ENCODE measurements at places on chromosomes 7 and 10.

DNA sequence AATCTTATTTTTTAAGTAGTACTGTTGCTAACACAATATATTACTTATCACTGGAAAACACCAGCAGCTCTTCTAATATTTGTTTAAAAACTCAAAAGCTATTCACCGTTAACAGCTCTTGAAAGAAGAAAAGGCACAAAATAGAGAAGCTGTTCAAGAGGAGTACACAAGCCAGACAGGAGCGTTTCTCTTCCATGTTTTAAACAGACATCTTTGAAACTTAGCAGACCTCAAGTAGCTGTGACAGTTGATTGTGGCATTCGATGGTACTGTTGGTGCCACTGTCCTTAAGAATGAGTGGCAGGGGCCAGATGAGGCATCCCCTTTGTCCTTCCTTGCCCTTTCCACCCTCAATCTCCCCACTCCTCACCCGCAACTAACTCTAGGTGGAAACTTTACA lies 81.6 kb upstream of the PRR15 start:
- DNase-seq: no peak

- no peak for DNase-seq
These were observed 227.1 kb downstream of the AUTS2 start for GRCh38 chr7:69825113-69825972.

DNA sequence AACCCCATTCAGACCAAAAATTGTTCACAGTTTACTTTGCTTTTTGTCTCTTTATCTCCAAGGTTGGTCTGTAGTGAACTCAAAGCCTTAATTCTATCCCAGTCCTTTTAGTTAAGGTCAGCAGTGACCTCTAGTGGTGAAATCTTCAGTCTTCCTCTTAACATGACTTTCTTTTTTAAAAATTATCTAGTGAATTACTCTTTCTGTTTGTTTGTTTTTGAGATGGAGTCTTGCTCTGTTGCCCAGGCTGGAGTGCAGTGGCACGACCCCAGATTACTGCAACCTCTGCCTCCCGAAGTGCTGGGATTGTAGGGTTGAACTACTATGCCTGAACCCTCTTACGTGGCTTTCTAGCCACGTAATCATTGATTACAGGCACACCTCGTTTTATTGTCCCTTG lies 25.0 kb downstream of the ZNF487 start:
- peak; percentile 32 for DNase-seq

DNA sequence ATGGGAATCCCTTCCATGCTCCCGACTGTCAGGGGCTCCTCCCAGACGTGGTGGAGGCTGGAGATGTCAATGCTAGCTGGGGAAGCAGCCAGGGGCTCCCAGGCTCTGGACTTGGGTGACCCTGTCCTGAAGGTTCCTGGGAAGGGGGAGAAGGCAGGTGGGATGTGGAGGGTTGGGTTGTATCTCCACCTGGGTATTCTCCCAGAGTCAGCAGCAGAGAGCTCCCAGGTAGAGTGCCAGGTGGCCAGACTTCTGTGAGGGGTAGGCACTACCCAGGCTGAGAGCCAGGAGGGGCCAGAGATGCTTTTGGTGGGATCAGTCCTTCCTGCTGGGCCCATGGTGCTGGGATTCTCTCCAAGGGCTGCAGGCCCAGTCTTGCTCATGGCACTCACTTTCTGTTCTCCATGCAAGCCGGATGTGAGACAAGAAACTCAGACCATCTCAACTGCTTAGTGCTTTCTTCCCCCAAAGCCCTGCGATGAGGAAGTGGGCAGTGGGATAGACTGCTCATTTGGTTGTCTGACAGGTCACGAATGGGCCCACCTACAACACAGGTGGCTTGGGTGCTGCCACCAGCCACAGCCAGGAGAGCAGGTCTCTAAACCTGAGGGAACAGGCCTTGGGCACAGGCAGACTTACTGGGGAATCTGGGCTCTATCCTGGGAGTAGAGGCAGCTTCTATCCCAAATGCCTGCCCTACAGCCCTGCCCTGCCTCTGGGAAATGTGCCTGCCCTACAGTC lies 52.5 kb upstream of the CAMK2B start:
- DNase-seq: no peak

- peak; percentile 42 for DNase-seq
These were observed 233.2 kb downstream of the RPS24 start for GRCh38 chr10:78266741-78267469.

DNA sequence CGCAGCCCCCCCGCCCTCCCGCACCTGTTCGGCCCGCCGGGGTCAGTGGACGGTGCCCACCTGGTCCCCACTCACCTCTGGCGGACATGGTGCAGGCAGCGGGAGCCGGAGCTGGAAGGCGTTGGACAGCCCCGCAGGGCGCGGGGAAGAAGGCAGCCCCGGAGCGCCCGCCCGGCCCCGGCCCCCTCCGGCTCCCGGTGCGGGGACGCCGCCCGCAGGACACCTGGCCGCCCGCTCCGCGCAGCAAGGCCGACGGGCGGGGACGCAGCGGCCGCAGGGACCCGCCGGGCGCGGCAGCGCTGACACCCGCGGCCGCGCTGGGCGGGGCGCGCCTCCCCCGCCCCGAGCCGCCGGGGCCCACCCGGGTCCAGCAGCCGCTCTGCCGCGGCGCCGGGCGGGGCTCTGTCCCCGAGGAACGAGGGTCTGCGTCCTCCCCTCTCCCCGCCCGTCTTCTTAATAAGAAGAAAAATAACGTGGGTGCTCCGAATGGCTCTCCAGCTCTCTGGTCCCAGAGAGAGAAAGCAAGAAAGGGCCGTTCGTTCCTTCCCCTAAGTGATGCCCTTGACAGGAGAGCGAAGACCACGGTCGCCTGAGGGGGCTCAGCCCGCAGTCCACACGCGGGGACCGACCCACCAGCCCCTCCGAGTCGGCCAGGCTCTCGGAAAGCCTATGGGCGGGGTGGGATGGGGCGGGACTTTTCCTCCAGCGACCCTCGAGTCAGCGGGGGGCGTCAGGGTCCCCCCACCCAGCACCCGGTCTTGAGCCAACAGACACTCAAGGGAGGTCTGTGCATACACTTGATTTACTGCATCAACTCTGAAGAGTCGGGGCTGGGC lies 53.4 kb upstream of the FHIP2A start:
- DNase-seq: no peak

DNA sequence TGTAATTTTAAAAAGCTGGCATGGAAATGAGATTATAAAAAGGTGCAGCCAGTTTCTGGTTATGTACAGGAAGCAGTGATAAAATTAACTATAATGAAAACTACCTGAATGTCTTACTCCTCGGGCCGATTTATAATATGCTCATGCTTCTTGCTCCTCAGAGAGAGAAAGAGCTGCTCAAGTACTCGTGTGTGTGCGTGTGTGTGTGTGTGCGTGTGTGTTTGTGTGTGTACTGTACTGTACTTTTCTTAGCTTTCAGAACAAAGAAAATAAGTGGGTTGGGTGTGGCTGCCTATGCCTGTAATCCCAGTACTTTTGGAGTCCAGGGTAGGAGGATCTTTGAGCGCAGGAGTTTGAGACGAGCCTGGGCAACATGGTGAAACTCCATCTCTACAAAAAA lies 96.6 kb upstream of the NMT2 start:
- DNase-seq: no peak

GRCh38 chr7:6725003-6725402 lies 18.3 kb upstream of the ZNF12 start:
- no peak for DNase-seq

GRCh38 chr10:68684413-68684812 lies 36.6 kb upstream of the CCAR1 start:
- DNase-seq: no peak

- no peak for DNase-seq
These were observed 5.1 kb downstream of the MSRB2 start for GRCh38 chr10:23100331-23101030.

GRCh38 chr7:137985253-137985896 lies 16.5 kb downstream of the CREB3L2 start:
- DNase-seq: no peak

DNA sequence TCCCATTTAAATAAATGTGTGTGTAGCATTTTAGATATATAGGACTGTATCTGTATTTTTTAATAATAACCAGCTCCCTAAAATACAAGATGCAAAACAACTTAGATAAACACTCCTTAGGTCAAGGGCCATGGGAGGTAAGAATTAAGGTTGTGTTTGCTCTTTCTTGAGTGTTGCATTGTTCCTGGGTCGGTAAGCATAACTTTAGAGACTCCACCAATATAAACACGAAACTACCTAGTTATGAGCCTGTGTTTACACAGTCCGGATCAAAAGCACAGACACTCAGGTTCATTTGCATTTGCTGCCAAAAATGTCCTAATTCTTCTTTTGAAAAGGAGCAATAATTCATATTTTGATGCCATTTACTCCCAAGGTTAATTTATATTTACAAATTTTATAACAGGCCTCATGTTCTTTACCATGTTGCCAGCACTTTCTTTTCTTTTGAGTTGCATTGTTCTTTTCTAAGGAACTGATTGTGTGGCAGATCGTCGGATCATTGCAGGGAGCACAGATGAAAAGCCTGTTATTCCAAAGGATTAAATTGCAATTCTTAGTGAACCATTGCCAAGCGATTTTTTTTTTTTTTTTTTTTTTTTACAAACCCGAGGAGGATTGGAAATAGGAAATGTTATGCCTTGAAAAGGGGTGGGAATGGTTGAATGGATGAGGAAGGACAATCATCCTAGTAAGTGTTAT lies 45.8 kb upstream of the GLCCI1 start:
- DNase-seq: peak; percentile 52

GRCh38 chr10:80333983-80334382 lies 22.6 kb downstream of the DYDC1 start:
- no peak for DNase-seq

- DNase-seq: no peak
These were observed 26.1 kb downstream of the IL15RA start for GRCh38 chr10:5951167-5951711.

- DNase-seq: no peak
These were observed 277.3 kb upstream of the SEMA3D start for GRCh38 chr7:85464042-85464651.

DNA sequence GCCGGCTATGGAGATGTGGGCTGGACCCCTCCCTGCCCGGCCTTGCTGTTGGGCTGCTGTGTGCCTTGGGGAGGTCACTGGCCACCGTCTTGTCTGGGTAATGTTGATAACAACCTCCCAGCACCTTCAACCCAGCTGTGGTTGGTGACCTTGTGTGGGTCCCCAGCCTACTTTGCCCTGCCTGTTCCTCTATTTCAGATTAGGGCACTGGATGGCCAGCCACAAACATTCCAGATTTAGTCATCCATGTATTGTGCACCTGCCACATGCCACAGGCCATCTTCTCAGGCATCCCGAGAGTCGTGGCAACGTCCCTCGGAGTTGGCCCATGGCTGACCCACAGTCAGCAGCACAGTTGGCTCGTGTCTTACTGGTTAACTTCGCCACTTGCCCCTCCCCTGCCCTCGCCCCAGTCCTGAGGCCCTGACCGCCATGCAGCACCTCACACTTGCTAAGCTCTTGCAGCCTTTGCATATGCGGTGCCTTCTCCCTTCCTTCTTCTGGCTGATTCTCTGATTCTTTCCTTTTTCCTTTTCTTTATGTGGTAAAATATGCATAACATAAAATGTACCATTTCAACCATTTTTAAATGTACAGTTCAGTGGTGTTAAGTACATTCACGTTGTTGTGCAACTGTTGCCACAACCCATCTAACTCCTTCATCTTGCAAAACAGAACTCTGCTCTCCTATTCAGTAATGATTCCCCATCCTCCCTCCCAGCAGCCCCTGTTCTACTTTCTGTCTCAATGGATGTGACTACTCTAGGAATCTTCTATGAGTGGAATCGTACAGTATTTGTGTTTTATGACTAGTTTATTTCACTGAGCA lies 60.6 kb downstream of the PRF1 start:
- no peak for DNase-seq

DNA sequence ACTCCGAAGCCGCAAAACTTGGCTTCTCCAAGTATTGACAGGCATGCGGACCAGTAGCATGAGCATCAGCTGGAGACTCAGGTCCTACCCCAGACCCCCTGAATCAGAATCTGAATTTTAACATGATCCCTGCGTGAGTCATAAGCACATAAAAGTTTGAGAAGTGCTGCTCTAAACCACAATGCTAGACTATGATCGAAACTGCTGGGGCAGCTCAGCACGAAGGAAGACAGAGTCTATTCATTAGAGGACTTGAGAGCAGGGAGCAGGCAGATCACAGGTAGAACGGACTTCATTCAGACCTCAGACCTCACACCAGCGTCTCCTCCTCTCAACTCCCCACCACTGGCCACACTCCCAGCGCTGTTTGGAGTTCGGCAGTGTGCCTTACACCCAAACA lies 16.9 kb downstream of the CAMK2G start:
- no peak for DNase-seq

DNA sequence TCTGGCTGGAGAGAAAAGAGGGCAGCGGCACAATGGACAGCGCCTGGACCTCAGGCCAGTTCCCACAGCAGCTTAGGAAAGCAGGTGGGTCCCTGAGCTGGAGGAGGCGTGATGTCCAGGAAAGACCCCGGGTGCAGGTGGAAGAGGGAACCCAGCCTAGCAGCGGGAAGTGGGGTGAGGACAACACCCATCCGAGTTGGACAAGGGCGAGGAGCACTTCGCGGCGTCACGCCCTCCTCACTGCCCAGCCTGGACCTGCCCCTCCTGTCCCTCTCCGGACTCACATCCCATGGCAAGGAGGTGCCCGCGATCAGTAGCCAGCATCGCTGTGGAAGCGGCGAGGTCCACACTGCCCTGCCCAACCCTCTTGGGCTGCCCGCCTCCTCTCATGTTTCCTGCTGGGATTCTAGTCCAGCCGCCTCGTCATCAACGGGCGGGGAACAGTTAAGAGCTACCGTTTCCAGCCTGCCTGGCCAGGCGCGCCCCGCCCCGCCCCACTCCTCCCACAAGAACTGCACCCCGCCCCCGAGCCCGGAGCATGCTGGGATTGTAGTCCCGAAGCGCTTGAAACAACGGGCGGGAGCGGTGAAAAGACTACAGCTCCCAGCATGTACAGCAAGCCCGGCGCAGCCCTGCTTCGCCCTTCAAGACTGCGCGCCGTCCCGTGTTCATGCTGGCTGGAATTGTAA lies 930.6 kb upstream of the ZNF722 start:
- DNase-seq: peak; percentile 20

GRCh38 chr10:59807629-59808620 lies 54.7 kb upstream of the MRLN start:
- no peak for DNase-seq

DNA sequence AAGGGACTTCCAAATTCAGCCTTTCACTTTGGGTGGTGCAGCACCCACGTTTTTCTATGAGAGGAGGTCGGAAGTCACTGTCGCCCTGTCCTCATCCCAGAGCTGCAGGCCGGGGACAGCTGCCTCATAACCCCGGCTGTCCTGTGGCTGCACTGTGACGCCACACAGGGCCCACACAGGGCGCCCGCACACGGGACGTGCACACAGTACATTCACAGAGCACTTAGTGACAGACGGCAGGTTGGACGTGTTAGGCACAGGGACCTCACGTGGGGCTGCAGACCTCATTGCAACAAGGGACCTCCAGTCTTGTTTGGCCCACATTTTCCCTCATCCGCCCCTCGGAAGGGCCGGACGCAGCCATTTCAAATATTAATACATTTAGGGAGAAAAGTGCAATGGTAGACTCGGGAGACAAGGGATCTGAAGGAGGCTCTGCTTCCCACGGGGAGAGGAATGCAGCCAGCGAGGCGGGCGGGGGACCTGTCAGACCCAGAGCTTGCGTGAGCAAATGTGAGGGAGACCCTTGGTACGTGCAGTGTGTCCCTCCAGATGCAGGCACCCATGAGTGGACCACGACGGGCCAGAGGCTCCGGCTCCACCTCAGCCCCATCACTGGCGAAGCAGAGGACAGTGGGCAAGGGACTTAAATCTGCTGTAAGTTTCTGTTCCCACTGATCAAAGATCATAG lies 86.7 kb downstream of the VOPP1 start:
- DNase-seq: no peak
